ENCODE measurements at places on chromosomes 2 and 18.

DNA sequence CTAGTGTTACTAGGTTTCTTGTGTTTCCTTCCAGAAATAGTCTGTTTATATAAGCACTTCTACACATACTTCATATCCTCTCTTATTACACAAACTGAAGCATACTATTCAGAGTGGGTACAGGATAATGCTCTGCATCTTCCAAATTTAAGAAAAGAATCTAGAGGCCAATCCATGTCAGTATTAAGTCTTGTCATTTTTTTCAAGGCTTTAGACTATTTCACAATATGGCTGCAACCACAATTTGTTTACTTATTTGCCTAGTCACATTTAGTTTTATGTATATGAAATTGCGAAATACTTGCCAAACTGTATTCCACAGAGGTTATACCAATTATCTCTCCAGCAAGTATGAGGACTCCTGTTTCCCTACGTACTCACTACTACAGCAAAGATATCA, 27.9 kb downstream of the IWS1 start:
- no peak for DNase-seq

- no peak for DNase-seq
These were observed 32.0 kb upstream of the TMEM18 start for GRCh38 chr2:709138-709765.

- DNase-seq: no peak
These were observed 411.8 kb downstream of the RAD51AP2 start for GRCh38 chr2:17106418-17106817.

GRCh38 chr2:181632733-181633401, 24.0 kb downstream of the CERKL start:
- DNase-seq: no peak

All from stimulated activated CD4-positive, alpha-beta T cell treated with anti-CD3 and anti-CD28 coated beads, Interleukin-2, amount 100 ng/mL, for 48 hours (primary cell).